Calu3 (cell line): ENCODE measurements at places on chromosomes 2 and 18. TPM values are rescaled to one million over a fixed set of nuclear protein-coding genes. Genes with fewer than 3 reads are reported as not detected.
A peak's percentile ranks its signal among the peaks of the same experiment; 100 is the strongest.

Gene CNDP1
- not detected in 2 replicates for total RNA-seq

Gene RAB17
- total RNA-seq = 33.3 and 38.3 TPM in 2 replicates

Gene BMP10
- total RNA-seq = not detected in 2 replicates

Gene ERCC3
- total RNA-seq = 41.3 and 42.1 TPM in 2 replicates

Gene RSAD2
- total RNA-seq = 37.2 and 137 TPM in 2 replicates

Gene MOCOS
- total RNA-seq = 24.5 and 25.7 TPM in 2 replicates

Gene AP1S3
- 108 and 119 TPM in 2 replicates for total RNA-seq

Gene TCF23
- total RNA-seq = not detected in 2 replicates

GRCh38 chr2:219573166-219573565, 1.1 kb downstream of the INHA start:
- no peak for DNase-seq
- H3K36me3 ChIP-seq = peaks cover 41% of the 10 kb centered on the region
- no peak overlapping the region for H3K27ac ChIP-seq
- H3K4me3 ChIP-seq = no peak overlapping the region

DNA sequence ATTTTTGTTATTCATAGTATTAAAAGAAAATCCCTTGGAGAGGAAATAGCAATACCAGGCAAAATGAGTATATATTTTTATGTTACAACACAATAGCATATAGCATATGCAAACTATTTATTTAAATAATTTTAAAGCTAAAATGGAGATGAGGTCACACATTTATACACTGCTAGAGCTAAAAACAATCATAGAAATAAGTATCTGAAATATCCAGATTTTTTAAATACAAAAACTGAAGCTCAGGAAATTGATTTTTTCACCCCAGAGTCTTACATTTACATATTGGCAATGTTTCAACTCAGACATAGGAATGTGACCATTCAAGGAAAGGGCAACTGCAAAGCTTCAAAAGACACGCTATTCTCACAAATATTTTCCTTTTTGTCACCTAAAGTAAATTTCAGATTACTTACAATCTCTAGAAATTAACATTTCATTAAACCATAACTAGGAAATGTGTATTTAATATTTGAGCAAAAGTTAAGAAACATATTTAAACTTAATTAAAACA, 8.9 kb downstream of the TFPI start:
- peaks cover 68% of the 10 kb centered on the region for H3K4me1 ChIP-seq
- H3K4me3 ChIP-seq = peak overlapping the region; percentile 63
- peak overlapping the region; percentile 88 for H3K27ac ChIP-seq

- no peak overlapping the region for H3K4me3 ChIP-seq
- no peaks in the 10 kb centered on the region for H3K4me1 ChIP-seq
- DNase-seq = no peak
- H3K27me3 ChIP-seq = no peaks in the 10 kb centered on the region
- H3K36me3 ChIP-seq = no peaks in the 10 kb centered on the region
These were observed 211.0 kb downstream of the AKAIN1 start for GRCh38 chr18:4986066-4986465.

- no peaks in the 10 kb centered on the region for H3K27me3 ChIP-seq
- DNase-seq = no peak
- no peak overlapping the region for H3K27ac ChIP-seq
- H3K4me1 ChIP-seq = peaks cover 24% of the 10 kb centered on the region
These were observed 96.7 kb upstream of the SLC39A10 start for GRCh38 chr2:195560209-195560895.

DNA sequence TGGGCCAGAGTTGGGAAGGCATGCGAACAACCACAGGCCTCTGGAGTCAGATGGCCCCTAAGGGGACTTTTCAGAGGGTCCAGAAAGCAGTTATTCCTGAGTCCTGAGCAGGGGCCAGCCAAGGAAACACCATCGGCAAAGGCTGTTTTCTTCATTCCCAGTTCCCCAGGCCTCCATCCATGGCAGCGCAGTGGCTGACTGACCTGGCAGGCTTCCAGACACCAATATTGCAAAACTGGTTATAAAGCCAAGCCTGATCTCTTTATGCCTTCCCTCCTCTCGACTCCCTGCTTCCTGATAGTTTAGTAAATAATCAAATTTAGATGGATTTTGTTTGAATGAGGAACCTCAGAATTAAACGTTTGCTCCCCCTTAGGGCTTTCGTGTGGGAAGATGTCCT, 133.4 kb upstream of the ITGA6 start:
- no peaks in the 10 kb centered on the region for H3K36me3 ChIP-seq
- H3K4me3 ChIP-seq = no peak overlapping the region
- peaks cover 17% of the 10 kb centered on the region for H3K27me3 ChIP-seq

DNA sequence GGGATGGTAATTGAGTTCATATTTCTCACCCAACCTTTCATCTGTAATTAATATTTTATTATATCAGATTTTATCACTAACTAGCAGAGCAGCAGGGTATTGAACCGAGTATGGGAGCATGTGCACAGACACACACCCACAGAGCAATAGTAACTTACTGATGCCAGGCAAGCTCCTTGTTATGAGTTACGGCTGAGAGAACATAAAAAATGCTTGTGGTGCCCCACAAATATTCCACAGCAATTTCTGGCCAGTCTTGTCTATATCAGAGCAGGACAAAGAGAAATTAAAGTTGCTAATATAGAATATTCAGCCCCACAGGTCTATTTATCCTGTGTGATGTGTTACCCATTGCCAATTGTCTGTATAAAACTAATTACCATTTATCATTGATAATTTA, 501.8 kb upstream of the RAB12 start:
- H3K36me3 ChIP-seq = no peaks in the 10 kb centered on the region
- H3K27me3 ChIP-seq = no peaks in the 10 kb centered on the region
- DNase-seq = no peak
- H3K4me1 ChIP-seq = no peaks in the 10 kb centered on the region
- no peak overlapping the region for H3K4me3 ChIP-seq

DNA sequence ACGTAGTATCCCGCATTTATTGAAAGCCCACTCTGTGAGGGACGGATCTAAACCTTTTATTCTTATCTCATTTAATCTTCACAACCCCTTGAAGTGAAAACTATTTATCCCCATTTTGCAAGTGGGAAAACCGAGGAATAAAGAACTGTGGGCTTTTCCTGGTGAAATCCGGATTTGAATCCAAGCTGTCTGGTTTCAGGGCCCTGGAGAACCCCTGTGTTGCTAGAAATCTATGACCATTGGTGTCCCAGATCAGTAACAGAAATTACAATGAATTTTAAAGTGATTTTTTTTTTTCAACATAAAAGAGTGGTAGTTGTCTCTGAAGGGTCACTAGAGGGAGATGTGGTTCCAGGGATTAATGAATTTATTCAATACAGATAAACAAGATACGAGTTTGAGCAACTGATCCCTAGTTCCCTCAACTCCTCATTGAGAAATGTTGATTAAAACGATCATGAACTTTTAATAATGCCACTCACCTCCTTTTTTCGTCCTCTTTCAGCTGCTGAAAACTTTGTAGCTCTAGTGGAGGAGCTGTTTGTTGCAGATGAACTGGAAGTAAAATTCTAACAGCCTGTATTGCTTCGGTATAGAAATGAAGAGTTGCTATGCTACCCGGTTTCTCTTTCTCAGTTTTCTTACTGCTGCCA, 940 bp downstream of the XRCC5 start:
- H3K27me3 ChIP-seq = no peaks in the 10 kb centered on the region
- H3K36me3 ChIP-seq = peaks cover 65% of the 10 kb centered on the region
- peaks cover 38% of the 10 kb centered on the region for H3K4me1 ChIP-seq
- peak overlapping the region; percentile 99 for H3K27ac ChIP-seq
- peak overlapping the region; percentile 100 for H3K4me3 ChIP-seq
- no peak for DNase-seq

GRCh38 chr2:60335533-60336237, 217.8 kb downstream of the BCL11A start:
- no peaks in the 10 kb centered on the region for H3K4me1 ChIP-seq
- no peak for DNase-seq
- no peak overlapping the region for H3K4me3 ChIP-seq
- no peak overlapping the region for H3K27ac ChIP-seq

DNA sequence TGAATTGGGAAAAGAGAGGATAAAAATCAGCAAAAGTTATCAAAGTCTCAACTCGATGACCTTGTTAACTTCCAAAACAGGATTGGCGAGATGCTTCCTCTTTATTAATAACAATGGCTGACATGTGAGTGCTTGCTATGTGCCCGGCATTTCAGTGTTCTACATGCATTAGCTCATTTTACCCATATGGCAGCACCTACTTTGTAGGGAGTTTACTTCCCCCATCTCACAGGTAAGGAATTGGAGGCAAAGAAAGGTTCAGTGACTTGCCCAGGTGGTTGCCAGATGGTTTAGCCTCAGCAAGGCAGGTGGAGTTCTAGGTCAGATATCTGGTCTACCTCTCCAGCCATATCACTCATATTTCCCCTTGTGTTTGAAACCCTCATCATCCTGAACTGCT, 12.4 kb downstream of the TFCP2L1 start:
- peaks cover 13% of the 10 kb centered on the region for H3K36me3 ChIP-seq
- H3K4me3 ChIP-seq = no peak overlapping the region
- H3K4me1 ChIP-seq = peaks cover 21% of the 10 kb centered on the region
- no peaks in the 10 kb centered on the region for H3K27me3 ChIP-seq
- no peak overlapping the region for H3K27ac ChIP-seq
- no peak for DNase-seq

GRCh38 chr2:47174733-47175361, 19.7 kb upstream of the STPG4 start:
- H3K4me3 ChIP-seq = peak overlapping the region; percentile 100
- H3K27ac ChIP-seq = peak overlapping the region; percentile 99
- no peaks in the 10 kb centered on the region for H3K27me3 ChIP-seq
- DNase-seq = peak; percentile 76
- H3K36me3 ChIP-seq = peaks cover 74% of the 10 kb centered on the region

DNA sequence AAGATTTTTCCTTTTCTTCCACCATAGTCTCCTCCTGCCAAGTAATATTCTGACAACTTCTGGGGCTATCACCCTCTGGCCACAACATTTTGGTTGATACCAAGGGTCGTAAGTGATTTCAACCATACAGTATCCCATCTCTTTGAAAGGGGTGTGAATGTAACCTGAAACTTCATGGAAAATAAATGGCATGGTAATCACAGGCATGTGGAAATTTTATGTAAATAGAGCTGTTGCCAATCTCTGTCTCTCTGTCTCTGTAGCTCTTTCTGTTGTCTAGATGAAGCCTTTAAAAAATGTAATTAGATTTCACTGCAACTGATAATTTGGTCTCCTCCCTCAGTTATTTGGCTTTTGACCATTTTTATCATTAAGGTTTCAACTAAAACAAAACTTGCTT, 125.6 kb upstream of the RPRM start:
- DNase-seq = no peak
- no peaks in the 10 kb centered on the region for H3K36me3 ChIP-seq
- no peak overlapping the region for H3K4me3 ChIP-seq
- no peaks in the 10 kb centered on the region for H3K4me1 ChIP-seq
- no peak overlapping the region for H3K27ac ChIP-seq

DNA sequence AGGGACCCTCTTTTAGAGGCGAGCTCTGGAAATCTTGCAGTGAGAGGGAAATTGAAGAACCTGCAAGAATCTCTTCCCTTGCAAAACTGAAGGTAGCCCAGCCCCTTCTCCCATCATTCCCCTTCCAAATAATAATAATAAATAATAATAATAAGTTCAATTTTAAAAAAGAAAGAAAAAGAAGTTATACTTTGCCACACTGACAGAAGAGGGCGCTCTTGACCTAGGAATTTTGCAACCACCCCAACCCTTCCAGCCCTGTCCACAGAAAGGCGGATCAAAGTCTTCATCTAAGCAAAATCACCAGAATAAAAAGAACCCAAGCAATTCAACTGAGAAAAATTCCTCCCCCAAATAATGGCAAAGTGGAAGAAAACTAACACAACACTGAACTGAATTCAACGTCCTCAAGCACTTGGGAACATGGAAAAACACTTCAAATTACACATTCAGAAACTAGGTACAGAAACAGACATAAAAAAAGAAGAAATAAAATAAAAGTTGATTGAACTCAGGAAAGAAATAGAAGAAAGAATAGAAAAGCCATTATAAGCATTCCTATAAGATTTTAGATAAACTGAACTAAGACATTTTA, 98.9 kb upstream of the GLS start:
- no peak overlapping the region for H3K4me3 ChIP-seq
- H3K27me3 ChIP-seq = peaks cover 8% of the 10 kb centered on the region
- H3K4me1 ChIP-seq = peaks cover 13% of the 10 kb centered on the region
- no peaks in the 10 kb centered on the region for H3K36me3 ChIP-seq

DNA sequence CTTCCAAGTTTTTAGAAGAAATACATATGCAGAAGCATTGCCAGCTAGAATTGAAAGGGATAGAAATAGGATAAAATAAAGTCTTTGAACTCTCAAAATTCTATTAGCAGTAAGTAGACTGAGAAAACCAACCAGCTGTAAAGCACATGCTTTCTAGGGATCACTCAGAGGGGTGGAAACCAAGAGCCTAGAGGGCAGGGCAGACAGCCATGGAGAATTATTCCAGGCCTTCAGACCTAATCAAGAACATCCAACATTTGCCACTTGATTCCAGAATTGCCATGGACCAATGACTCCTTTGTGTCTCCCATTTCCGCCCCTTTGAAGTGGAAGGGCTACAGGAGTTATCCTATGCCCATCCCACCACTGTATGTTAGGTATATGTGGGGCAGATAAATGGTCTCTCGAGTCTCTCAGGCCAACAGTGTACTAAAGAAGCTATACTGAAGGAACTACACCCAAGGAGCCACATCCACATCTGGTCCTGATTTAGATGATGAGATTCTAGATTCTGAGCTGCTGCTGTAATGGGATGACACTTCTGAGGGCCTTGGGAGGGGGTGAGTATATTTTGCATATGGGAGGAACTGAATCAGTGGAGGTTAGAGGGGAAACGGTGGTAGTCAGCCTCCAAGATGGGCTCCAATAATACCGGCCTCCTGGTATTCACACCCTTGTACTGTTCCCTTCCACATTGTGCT, 4.0 kb downstream of the FARSB start:
- H3K4me1 ChIP-seq = peaks cover 48% of the 10 kb centered on the region
- H3K27ac ChIP-seq = peak overlapping the region; percentile 90
- DNase-seq = no peak

- DNase-seq = no peak
- H3K27ac ChIP-seq = no peak overlapping the region
- H3K27me3 ChIP-seq = no peaks in the 10 kb centered on the region
- H3K36me3 ChIP-seq = no peaks in the 10 kb centered on the region
These were observed 183.1 kb downstream of the PTPRM start for GRCh38 chr18:7750095-7750663.

- H3K36me3 ChIP-seq = no peaks in the 10 kb centered on the region
- no peak overlapping the region for H3K4me3 ChIP-seq
- no peak for DNase-seq
- no peaks in the 10 kb centered on the region for H3K27me3 ChIP-seq
- peaks cover 8% of the 10 kb centered on the region for H3K4me1 ChIP-seq
These were observed 164.4 kb downstream of the UPP2 start for GRCh38 chr2:158266111-158266510.

DNA sequence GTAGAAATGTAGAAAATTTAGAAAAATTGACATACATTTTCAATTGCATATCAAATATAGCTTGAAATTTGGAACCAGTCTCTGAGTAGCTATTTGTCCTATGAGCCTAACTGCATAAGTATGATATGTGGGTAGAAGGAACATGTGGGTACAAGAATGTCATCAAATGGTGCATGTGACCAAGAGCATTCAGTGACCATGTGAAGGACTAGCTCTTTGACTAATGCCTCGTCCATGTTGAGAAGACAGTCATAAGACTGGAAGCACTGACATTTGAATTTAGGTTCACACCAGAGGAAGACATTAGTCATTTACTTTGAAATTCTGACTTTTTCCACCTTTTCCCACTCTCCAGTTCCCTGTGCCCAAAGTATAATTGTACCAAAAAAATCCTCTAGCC, 12.6 kb downstream of the MRPL44 start:
- H3K36me3 ChIP-seq = peaks cover 16% of the 10 kb centered on the region
- H3K27me3 ChIP-seq = no peaks in the 10 kb centered on the region
- DNase-seq = no peak
- no peaks in the 10 kb centered on the region for H3K4me1 ChIP-seq

- no peaks in the 10 kb centered on the region for H3K27me3 ChIP-seq
- no peaks in the 10 kb centered on the region for H3K4me1 ChIP-seq
- no peaks in the 10 kb centered on the region for H3K36me3 ChIP-seq
- peak; percentile 32 for DNase-seq
- H3K4me3 ChIP-seq = no peak overlapping the region
These were observed 39.1 kb upstream of the GALNT3 start for GRCh38 chr2:165833156-165833555.
